MCF 10A (cell line): ENCODE measurements at places on chromosomes 5 and 9. TPM values are rescaled to one million over a fixed set of nuclear protein-coding genes. Genes with fewer than 3 reads are reported as not detected.
A peak's percentile ranks its signal among the peaks of the same experiment; 100 is the strongest.

GRCh38 chr9:38208206-38208901 is 139.3 kb upstream of the SHB start:
- H3K36me3 ChIP-seq, result no peaks in the 10 kb centered on the region
- H3K4me1 ChIP-seq, result peaks cover 5% of the 10 kb centered on the region
- H3K27me3 ChIP-seq, result no peaks in the 10 kb centered on the region
- peak overlapping the region; percentile 25 for H3K27ac ChIP-seq
- H3K4me3 ChIP-seq, result no peak overlapping the region

DNA sequence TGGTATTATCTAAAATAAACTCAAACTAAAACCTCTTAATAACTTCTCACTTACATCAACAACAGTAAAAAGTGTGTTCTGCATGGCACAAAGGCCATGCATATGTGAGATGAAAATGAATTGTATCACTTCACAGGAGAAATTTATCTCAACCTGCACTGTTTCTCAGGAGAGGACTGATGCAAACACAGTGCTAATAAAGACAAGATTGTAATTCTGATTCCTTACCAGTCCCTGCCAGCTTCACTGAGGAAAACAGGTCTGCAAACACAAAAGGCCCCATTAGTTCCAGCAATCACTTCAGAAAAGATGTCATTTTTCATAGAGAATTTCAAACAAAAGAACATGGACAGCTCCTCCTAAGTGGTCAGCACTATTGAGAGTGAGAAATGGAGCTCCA is 117.3 kb upstream of the PDE4D start:
- H3K4me1 ChIP-seq, result no peaks in the 10 kb centered on the region
- no peak overlapping the region for H3K27ac ChIP-seq
- H3K4me3 ChIP-seq, result no peak overlapping the region
- H3K36me3 ChIP-seq, result no peaks in the 10 kb centered on the region
- no peak for DNase-seq
- peaks cover 31% of the 10 kb centered on the region for H3K27me3 ChIP-seq

GRCh38 chr5:152151940-152152339 is 227.3 kb upstream of the GLRA1 start:
- H3K4me1 ChIP-seq, result no peaks in the 10 kb centered on the region
- peaks cover 4% of the 10 kb centered on the region for H3K27me3 ChIP-seq
- H3K36me3 ChIP-seq, result no peaks in the 10 kb centered on the region
- no peak for DNase-seq

- peaks cover 6% of the 10 kb centered on the region for H3K27me3 ChIP-seq
- no peaks in the 10 kb centered on the region for H3K4me1 ChIP-seq
- no peak for DNase-seq
- no peak overlapping the region for H3K4me3 ChIP-seq
These were observed 17.2 kb downstream of the TMEM252 start for GRCh38 chr9:68523367-68523936.

- peaks cover 75% of the 10 kb centered on the region for H3K27me3 ChIP-seq
- H3K4me1 ChIP-seq, result no peaks in the 10 kb centered on the region
- no peak overlapping the region for H3K27ac ChIP-seq
- H3K4me3 ChIP-seq, result no peak overlapping the region
These were observed 244.6 kb downstream of the RAB3C start for GRCh38 chr5:58827463-58827862.

DNA sequence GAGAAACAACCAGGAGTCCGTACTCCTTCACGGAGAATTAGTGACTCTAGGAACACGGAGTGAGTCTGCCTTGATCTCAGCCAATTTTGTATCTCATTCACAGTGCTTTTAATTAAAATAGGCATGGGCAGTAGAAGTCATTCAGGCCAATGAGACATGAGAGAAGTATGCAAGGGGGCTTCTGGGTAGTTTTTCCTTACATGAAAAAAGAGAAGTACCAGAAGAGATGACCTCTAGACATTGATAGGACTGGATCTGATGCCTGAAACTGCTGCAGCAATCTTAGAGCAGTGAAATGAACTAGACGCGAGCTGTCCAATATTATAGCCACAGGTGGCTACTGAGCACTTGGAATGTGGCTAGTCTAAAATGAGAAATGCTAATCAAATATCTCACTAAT is 187.7 kb upstream of the TLE4 start:
- H3K27me3 ChIP-seq, result no peaks in the 10 kb centered on the region
- no peak for DNase-seq
- peak overlapping the region; percentile 94 for H3K27ac ChIP-seq
- no peaks in the 10 kb centered on the region for H3K36me3 ChIP-seq
- H3K4me3 ChIP-seq, result no peak overlapping the region

IRX1 gene
- total RNA-seq, result 13.8 and 15.5 TPM in 2 replicates
